ENCODE measurements at places on chromosomes 13 and 19.

DNA sequence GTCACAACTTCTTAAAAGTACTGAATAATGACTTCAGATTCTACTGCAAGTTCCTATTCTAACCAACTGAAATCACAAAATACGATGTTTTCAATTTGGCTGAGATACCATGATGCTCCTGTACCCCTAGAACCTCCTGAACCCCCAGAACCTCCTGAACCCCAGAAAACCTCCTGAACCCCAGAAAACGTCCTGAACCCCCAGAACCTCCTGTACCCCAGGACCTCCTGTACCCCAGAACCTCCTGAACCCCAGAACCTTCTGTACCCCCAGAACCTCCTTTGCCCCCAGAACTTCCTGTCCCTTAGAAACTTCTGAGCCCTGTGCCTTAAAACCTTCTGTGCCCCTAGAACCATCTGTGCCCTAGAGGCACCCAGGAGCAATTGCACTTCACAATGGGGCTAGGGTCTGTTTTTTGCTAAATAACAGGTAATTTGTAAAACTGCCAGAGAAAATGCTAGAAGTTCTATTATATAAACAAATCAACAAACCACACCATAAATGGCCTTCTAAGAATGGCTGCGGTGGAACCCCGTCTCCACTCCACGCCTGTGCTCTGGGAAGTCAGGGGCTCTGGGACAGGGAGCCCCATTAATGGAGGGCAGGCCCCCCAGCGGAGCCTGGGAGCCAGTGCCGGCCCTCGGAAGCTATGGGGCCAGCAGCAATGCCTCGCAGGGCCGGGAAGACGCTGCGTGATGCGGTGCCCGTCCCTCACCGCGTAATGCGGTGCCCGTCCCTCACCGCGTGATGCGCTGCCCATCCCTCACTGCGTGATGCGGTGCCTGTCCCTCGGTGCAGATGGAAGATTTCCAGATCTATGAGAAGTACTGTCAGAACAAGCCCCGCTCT is 21.3 kb upstream of the F7 start:
- DNase-seq, result no peak

GRCh38 chr19:38100589-38100988 is 123.4 kb downstream of the DPF1 start:
- no peak for DNase-seq

DNA sequence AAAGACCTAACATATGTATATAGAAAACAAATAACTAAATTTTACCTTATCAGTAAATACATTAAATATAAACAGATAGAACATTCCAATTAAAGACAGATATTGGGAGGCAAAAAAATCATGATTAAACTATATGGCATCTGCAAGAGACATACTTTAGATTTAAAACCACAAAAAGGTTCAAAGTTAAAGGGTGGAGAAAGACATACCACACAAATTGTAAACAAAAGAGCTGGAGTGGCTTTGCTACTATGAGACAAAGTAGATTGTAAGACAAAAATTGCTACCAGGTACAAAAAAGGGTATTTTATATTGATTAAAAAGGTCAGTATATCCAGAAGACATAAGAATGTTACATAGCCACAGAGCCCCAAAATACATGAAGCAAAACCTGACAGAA is 200.2 kb downstream of the KCNRG start:
- DNase-seq, result no peak

- no peak for DNase-seq
Observed at GRCh38 chr13:113489171-113489548, 1.4 kb downstream of the DCUN1D2 start.

DNA sequence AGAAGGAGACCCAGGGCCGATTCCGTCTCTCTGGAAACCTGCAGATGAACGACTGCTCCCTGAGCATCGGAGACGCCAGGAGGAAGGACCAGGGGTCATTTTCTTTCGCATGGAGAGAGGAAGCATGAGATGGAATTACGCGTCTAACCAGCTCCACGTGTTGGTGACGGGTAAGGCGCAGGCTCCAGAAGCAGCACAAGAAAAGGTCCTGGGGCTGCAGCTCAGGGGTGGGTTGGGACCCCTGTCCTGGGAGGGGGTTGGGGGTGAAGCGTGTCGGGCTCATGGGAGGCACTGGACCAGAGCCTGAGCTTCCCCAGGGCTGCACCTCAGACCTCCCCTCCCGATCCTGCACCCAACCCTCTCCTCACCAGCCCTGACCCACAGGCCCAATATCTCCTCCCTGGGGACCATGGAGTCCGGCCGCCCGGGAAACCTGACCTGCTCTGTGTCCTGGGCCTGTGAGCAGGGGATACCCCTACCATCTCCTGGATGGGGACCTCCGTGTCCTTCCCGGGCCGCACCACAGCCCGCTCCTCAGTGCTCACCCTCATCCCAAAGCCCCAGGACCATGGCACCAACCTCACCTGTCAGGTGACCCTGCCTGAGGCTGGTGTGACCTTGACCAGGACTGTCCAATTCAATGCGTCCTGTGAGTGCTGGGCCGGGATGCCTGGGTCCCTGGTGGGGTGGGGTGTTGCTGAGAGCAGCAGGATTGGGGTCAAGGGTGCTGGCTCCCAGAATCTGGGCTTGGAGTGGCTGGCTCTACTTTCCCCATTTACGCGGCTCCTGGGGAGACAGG is 39.6 kb upstream of the CD33 start:
- no peak for DNase-seq

GRCh38 chr13:111261326-111261725 is 59.1 kb upstream of the TEX29 start:
- no peak for DNase-seq

GRCh38 chr13:25432691-25433090 is 60.9 kb downstream of the ATP8A2 start:
- no peak for DNase-seq

GRCh38 chr19:35363001-35363590 is 4.8 kb downstream of the FFAR3 start:
- DNase-seq, result no peak

GRCh38 chr13:49348751-49349150 is 95.1 kb downstream of the CAB39L start:
- no peak for DNase-seq

DNA sequence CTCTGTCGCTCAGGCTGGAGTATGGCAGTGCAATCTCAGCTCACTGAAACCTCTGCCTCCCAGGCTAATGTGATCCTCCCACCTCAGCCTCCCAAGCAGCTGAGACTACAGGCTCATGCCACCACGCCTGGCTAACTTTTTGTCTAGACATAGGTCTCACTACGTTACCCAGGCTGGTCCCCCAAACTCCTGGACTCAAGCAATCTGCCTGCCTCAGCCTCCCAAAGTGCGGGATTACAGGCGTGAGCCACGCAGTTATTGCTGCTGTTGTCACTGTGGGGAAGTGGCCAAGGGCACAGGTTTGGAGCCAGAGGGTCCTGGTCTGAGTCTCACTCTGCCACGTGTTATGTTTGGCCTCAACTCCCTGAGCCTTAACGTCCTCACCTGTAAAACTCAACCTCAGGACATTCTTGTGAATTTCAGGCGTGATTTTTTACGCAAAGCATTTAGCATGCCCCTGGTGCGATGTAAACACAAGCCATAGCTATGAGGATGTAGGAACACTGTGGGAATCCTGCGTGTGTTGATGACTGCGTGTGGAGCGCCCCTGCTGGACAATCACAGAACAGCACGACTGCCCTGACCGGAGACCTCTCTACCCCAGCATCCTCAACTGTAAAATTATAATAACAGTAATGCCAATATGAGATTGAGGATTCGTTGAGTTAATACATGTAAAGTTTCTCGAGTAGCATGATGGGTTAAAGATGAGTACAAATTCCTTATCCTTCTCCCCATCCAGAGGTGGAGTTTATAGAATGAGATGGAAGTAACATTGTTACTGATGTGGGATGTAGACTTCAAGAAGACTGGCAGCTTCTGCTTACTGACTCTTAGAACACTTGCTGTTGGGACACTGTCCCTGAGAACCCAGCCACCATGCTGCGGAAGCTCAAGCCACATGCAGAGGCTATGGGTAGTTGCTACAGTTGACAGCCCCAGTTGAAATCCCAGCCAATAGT is 41.8 kb upstream of the PNMA8B start:
- peak; percentile 79 for DNase-seq

All from CD4-positive, alpha-beta T cell treated with Interleukin-6 for 4 hours (primary cell).